ENCODE measurements at places on chromosomes 16 and 17. TPM values are rescaled to one million over a fixed set of nuclear protein-coding genes. Genes with fewer than 3 reads are reported as not detected.

The SP2 gene
- total RNA-seq = 21.7 TPM

The RCVRN gene
- 0.27 TPM for total RNA-seq

The TBC1D3 gene
- not detected for total RNA-seq

The CDH11 gene
- total RNA-seq = 12.6 TPM

The PRSS53 gene
- 1.3 TPM for total RNA-seq

The KRT27 gene
- total RNA-seq = not detected

The TBX21 gene
- total RNA-seq = 1.2 TPM

The CFAP20 gene
- 23.3 TPM for total RNA-seq

The GAS2L2 gene
- total RNA-seq = not detected

The ADAD2 gene
- 0.26 TPM for total RNA-seq

The OR1F1 gene
- not detected for total RNA-seq

The GGT6 gene
- 189 TPM for total RNA-seq

Measured in mucosa of descending colon (tissue), 3 donors.